GM23248 (cell line): ENCODE measurements at places on chromosomes 11 and 22. TPM values are rescaled to one million over a fixed set of nuclear protein-coding genes. Genes with fewer than 3 reads are reported as not detected.

UCP3 gene
- total RNA-seq = 0.11 TPM in 1 of 2 replicates, not detected in the other

ASCL2 gene
- total RNA-seq = not detected in 2 replicates

GSTT2B gene
- total RNA-seq = 5.3 and 8.7 TPM in 2 replicates

CDC42EP1 gene
- total RNA-seq = 59.7 and 83.8 TPM in 2 replicates

GGTLC2 gene
- not detected in 2 replicates for total RNA-seq

CHRM4 gene
- not detected in 2 replicates for total RNA-seq

SCO2 gene
- total RNA-seq = 8.4 and 17.5 TPM in 2 replicates

NXPE2 gene
- not detected in 2 replicates for total RNA-seq

CTSW gene
- total RNA-seq = 1.1 TPM in 1 of 2 replicates, not detected in the other

CDC42BPG gene
- not detected in 2 replicates for total RNA-seq

PLAAT4 gene
- 0.65 and 3.2 TPM in 2 replicates for total RNA-seq

OR5AS1 gene
- not detected in 2 replicates for total RNA-seq

MRPL11 gene
- 36.7 and 53.5 TPM in 2 replicates for total RNA-seq

PRR5 gene
- total RNA-seq = 20.0 and 24.0 TPM in 2 replicates

MUC5AC gene
- total RNA-seq = not detected in 2 replicates

BACE1 gene
- 40.5 and 45.8 TPM in 2 replicates for total RNA-seq

CEP164 gene
- total RNA-seq = 30.9 and 48.2 TPM in 2 replicates

HBG2 gene
- not detected in 2 replicates for total RNA-seq

FAM180B gene
- total RNA-seq = not detected in 2 replicates

LRRN4CL gene
- total RNA-seq = 6.9 and 12.3 TPM in 2 replicates

GRIA4 gene
- total RNA-seq = not detected in 2 replicates

LMNTD2 gene
- 0.22 and 2.3 TPM in 2 replicates for total RNA-seq

HIRA gene
- 18.6 and 24.2 TPM in 2 replicates for total RNA-seq

CREBZF gene
- 27.6 and 43.8 TPM in 2 replicates for total RNA-seq

SLC22A6 gene
- total RNA-seq = not detected in 2 replicates

THRSP gene
- total RNA-seq = not detected in 2 replicates

CDCA5 gene
- total RNA-seq = 16.8 and 17.5 TPM in 2 replicates

KBTBD3 gene
- 1.3 and 3.6 TPM in 2 replicates for total RNA-seq

OR4D5 gene
- total RNA-seq = not detected in 2 replicates

DERL3 gene
- total RNA-seq = 1.2 and 2.3 TPM in 2 replicates

DBX1 gene
- not detected in 2 replicates for total RNA-seq

L3MBTL2 gene
- 19.1 and 24.1 TPM in 2 replicates for total RNA-seq
